ENCODE measurements at places on chromosomes 5 and 9.
A peak's percentile ranks its signal among the peaks of the same experiment; 100 is the strongest.

DNA sequence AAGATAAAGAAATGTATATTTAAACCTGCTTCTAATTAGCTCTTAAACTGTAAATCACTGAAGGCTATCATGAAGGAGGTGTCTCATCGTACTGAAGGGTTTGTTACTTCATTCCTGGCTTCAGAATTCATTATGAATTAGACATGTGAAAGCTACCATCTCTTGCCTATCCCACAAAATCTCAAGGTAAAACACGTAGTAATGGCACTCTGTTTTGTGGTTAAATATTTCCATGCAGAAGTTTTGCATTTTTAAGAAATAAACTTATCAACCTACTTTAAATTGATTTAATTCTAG lies 490.7 kb upstream of the NUDT12 start:
- DNase-seq: no peak

GRCh38 chr5:11494340-11494739 lies 409.9 kb downstream of the CTNND2 start:
- DNase-seq: no peak

GRCh38 chr5:56025151-56025885 lies 30.6 kb upstream of the IL6ST start:
- DNase-seq: no peak

GRCh38 chr5:153919161-153919560 lies 119.5 kb downstream of the FAM114A2 start:
- DNase-seq: no peak

GRCh38 chr9:124257844-124258606 lies at the start of gene NEK6:
Gene NEK6 (plus strand): TSS chr9:124257949. CDS start chr9:124301965, 44,016 bp downstream.
- no peak for DNase-seq

DNA sequence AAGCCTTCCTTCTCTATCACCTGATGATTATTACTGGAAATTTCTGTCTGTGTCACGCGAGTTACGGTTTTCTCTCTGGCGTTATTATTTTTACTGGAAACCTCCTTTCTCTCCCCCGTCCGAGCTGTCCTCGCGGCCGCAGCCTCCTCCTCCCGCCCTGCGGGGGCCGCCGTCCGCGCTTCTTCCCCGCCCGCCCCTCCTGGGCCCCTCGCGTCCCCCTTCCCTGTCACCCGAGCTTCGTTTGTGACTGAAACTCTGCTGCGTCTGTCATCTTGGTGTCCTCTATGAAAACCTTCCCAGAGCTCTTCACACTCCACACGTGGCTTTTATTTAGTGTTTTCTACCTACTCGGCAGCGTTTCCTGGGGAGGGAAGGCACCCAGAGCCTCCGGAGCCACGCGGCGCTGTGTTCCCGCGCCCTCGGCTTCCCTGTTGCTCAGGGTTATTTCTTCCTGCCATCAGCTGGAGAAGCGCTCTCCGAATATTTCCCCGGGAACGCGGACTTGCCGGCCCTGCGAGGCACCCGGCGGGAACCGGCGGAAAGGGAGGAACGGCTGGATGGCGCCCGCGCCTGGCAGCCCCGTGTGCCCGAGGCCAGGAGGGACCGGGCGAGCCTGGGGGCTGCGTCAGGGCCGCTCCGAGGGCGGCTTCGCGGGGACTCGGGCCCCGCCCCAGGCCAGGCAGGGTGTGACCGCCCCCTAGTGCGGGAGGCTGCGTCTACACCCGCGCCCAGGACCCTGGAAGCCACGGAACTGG lies 33.9 kb downstream of the TRIP13 start:
- DNase-seq: peak; percentile 21

- DNase-seq: no peak
Observed at GRCh38 chr9:133059623-133060022, 2.2 kb upstream of the CEL start.

- DNase-seq: no peak
Observed at GRCh38 chr5:150122158-150122510, 33.5 kb downstream of the PDGFRB start.

GRCh38 chr5:149664666-149665415 lies 65.3 kb upstream of the PPARGC1B start:
- DNase-seq: no peak

DNA sequence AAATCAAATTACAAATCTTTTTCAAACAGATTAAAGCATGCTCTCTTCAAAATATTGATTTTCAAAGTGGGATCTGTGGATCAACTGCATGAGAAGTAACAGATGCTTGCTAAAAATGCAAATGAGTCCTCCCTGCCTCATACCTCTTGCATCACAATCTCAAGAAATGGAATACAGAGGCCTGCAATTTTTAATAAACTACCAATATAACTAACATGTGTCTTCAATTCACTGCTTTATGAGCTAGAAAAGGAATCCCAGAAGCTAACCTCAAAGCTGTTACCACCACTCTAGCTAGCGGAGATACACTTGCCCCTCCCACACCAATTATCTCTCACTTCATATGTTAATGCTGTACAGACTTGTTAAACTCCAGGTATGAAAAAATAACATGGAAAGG lies 9.6 kb downstream of the OR13C5 start:
- DNase-seq: no peak

DNA sequence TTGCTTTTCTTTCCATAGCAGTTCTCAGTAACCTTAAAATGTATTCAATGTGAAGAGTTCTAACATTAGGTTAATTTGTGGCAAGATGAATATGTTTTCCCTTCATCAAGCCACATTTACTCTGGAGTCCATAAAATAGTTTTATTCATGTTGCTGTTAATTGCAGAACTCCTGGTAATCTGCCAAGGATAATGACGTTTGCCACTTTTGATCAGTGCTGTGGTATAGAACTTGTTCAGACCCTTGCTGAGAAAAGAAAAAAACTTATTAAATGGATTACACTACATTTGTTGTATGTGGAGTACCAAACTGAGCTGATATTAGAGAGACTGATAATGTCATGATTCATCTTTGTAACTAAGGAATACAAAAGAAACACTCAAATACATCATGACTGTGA lies 212.4 kb upstream of the DMAC1 start:
- no peak for DNase-seq

DNA sequence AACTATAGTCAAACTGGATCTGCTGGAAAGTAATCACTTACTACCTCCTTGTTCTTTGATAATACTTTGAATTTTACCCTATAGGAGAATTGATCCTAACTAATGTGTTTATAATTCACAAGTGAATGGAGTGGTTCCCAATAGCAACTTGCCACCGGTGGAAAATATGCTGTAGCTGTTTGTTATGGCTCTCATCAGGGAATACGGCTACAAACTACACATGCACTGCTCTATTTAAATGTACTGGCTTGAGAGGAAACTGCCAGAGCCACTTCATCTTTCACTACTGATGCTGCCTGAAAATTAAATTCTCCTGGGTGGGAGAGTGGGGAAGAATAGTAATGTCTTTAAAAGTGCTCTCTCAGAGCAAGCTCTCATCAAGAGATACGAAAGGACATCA lies 448.5 kb upstream of the GRAMD2B start:
- no peak for DNase-seq

- DNase-seq: no peak
Observed at GRCh38 chr5:93874080-93874479, 132.7 kb upstream of the POU5F2 start.

- DNase-seq: no peak
Observed at GRCh38 chr5:136698970-136699369, 333.6 kb upstream of the TRPC7 start.

- no peak for DNase-seq
Observed at GRCh38 chr9:79695531-79696175, 123.9 kb downstream of the TLE4 start.

DNA sequence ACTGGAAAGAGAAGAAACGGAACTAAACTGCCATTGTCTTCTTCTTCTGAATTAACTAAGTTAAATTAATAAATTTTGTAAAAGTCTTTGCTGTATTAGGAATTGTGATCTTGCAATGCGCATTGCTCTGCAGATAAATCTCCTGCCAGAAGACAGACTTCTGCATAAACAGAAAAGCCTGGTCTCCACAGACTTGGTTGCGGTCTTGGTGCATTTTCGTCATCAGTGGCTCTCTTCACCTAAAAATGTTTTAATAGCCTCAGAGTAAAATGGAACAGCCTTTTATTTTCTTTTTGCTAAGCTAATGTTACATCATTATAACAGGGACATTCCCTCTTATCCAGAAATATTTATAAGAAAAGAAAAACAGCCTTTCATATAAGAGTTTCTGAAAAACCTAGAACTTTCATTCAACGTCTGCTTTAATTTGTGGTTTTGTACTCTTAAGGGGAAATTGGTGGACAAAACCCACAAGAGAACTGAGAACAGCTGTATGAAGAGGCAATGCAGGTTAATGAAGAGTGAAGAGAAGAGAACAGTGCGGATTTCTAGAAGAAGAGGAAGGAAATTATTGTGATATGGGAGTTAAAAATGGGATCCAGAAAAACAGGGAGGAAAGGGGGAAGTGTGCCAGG lies 10.1 kb downstream of the IFNA5 start:
- DNase-seq: no peak

GRCh38 chr5:140443-140829 lies 48.5 kb downstream of the PLEKHG4B start:
- no peak for DNase-seq

DNA sequence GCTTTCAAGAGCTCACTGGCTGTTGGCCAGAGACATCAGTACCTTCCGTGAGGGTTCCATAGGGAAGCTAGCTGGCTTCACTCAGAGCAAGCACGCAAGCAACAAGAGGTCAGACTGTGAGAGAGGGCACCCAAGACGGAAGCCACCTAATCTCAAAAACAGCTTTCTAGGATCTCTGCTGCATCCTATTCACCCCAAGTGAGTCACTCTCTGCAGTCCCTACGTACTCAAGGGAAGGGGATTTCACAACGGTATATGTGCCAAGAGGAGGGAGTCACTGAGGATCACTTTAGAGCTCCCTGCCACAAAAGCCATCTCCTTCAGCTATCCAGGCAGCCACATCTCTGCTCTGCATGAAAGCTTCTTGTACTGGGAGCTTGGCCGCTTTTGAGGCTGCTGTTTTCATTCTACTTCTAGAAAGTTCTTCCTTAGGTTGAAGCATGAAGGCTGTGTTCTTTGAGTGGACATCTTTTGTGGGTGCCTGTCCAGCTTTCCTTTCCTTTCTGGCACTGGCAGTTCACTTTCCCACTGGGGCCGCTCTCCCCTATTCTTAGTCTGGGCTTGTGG lies 249.5 kb downstream of the MAN2A1 start:
- no peak for DNase-seq

DNA sequence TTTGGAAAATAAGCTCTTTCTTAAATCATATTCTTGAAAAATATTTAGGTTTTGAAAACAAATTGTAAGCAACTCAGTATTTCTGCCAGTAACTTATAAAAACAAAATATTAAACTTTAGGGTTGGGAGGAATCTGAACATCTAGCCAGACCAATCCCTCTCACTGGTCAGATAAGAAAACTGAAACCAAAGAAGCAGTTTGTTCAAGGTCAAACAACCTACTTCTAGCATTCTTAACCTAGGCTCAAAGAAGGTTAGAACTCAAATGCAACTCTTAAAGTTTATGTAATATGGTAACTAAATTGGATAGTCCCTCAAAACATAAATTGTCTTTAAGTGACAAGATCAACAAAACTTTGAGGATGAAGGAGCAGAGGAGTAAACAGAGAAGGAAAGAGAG lies 374.9 kb upstream of the TNC start:
- no peak for DNase-seq

- no peak for DNase-seq
Observed at GRCh38 chr5:107704681-107705401, 34.1 kb upstream of the EFNA5 start.

- DNase-seq: no peak
Observed at GRCh38 chr5:174108745-174109144, 63.2 kb downstream of the NSG2 start.

- DNase-seq: no peak
Observed at GRCh38 chr5:89613222-89613956, 730.4 kb upstream of the MEF2C start.

- DNase-seq: peak; percentile 36
Observed at GRCh38 chr9:114098021-114098935, 814 bp downstream of the KIF12 start.

- no peak for DNase-seq
Observed at GRCh38 chr5:66436721-66437120, 159.5 kb upstream of the MAST4 start.

- DNase-seq: no peak
Observed at GRCh38 chr9:121688146-121688680, 36.8 kb downstream of the DAB2IP start.

- DNase-seq: no peak
Observed at GRCh38 chr9:126612326-126612812, 1.4 kb upstream of the LMX1B start.

- no peak for DNase-seq
Observed at GRCh38 chr5:124630767-124631704, 115.4 kb downstream of the ZNF608 start.

GRCh38 chr9:131235480-131235851 lies 40.8 kb downstream of the FAM78A start:
- DNase-seq: no peak

- DNase-seq: peak; percentile 57
Observed at GRCh38 chr9:110148384-110148783, 59.6 kb downstream of the C9orf152 start.

GRCh38 chr5:145520335-145520734 lies 314.8 kb downstream of the PRELID2 start:
- no peak for DNase-seq

DNA sequence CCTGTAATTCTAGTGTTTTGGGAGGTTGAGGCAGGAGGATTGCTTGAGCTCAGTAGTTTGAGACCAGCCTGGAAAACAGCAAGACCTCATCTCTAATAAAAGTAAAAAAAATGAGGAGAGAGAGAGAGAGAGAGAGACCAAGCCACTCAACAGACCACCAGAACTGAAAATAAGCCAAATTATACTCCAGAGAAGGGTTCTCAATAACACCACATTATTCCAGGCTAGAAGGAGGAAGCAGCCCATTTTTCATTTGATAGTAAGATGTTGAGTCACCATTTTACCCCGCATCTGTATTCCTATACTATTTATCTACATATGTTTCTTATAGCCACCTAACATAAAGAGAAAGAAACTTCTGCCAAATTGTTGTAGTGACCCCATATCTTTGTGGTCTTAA lies 134.8 kb downstream of the PCSK5 start:
- DNase-seq: no peak

DNA sequence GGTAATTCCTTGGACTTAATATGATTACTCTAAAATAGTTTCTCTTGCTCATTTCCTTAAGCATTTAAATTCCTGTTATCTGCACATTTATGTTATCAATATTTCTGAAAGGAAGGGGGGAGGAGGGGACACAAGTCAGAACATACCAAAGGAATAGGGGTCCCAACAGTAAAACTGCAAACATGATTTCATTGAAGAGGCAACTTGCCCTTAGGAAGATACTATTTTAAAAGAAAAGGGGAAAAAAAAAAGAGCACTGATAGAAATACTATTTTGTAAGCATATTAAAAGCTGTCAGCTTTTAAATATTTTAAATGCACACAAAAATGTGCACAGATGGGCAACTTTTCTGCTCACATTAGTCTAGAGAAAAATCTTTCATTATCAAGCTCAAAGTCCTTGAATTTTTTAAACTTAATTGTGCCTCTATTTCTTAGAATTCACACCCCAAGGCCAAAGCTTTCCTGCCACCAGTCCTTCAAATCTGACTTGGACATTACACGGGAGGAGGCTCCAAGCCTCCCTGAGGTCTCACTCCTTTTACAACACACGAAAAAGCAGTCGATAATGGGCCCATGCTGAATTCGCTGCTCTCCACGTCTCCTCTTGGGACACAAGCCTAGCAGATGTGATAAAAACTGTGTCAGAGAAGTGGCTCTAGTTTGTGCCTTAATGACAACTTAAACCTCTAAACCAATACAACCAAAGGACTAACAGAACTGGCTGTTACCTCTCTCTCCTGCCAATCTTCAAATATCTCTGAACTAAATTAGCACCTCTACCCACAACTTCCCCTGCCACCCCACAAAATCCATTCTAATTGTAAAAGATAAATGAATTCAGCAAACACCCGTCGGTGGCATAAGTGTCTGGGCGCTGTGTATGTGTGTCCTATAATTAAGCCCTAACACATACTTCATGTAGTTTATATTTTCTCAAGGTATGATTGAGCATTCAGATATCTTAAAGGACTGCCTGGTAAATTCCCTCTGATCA lies 154.3 kb downstream of the DENND1A start:
- DNase-seq: no peak
